Suppressor macrophage (primary cell): ENCODE measurements at places on chromosomes 5 and 9.
A peak's percentile ranks its signal among the peaks of the same experiment; 100 is the strongest.

- no peak for DNase-seq
Observed at GRCh38 chr9:73029346-73029745, 76.5 kb upstream of the ALDH1A1 start.

GRCh38 chr5:74622122-74622521, 18.4 kb downstream of the ENC1 start:
- no peak for DNase-seq

GRCh38 chr5:78610163-78610583, 38.4 kb downstream of the LHFPL2 start:
- no peak for DNase-seq

DNA sequence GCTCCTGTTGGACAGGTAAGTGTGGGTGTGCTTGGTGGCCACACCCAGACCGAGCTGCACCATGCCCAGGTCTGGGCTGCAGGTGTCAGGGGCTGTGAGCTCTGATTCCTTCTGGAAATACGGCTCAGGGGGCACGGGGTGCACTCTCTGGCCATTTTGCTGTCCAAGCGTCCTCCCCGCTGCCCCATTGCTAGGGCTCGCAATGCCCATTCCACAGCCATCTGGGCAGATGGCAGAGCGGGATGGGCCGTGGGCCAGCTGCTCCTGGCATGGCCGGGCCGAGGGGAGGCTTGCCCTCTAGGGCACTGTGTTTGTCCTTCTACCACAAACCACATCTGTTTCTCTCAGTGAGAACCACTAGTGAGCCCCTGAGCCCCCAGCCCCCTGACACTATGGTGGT, 67.9 kb upstream of the RXRA start:
- DNase-seq, result no peak

DNA sequence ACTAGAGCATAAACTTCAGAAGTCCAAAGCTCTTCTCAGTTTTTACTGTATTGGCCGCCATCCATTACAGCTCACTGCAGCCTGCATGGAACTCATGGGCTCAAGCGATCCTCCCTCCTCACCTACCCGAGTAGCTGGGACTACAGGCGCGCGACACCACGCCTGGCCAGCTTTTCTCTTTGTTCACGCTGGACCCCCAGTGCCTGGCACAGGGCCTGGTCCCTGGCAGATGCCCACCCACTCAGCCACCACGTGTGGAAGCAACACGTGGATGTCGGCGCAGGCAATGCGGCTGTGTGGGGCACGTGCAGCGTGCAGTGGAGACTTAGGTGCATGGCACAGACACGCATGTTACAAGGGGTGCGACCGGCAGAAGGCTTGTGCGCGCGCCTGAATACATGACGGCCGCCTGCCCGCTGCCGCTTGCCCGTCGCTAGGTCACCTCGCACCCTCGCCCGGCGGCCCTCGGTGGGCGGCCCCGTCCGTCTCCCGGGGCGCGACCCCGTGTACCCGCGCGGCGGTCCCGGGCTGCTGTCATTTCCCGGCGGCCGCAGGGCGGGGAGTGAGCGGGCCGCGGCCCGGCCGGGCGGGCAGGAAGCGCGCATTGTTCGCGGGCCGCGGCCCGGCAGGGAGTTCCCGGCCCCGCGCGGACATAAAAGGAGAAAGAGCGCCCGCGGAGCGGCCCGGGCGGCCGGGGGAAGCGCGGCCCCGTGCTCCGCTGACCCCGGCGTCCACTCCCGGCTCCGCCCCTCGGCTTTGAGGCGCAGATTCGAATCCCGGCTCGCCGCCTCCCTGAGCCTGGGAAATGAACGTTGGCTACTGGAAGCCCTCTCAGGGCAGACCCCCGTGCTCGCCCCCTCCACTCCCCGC, 24.1 kb upstream of the PTGS1 start:
- peak; percentile 82 for DNase-seq

- DNase-seq, result no peak
Observed at GRCh38 chr5:38925154-38925925, 79.5 kb downstream of the OSMR start.

GRCh38 chr5:172596638-172597231, 44.3 kb upstream of the NEURL1B start:
- DNase-seq, result no peak

DNA sequence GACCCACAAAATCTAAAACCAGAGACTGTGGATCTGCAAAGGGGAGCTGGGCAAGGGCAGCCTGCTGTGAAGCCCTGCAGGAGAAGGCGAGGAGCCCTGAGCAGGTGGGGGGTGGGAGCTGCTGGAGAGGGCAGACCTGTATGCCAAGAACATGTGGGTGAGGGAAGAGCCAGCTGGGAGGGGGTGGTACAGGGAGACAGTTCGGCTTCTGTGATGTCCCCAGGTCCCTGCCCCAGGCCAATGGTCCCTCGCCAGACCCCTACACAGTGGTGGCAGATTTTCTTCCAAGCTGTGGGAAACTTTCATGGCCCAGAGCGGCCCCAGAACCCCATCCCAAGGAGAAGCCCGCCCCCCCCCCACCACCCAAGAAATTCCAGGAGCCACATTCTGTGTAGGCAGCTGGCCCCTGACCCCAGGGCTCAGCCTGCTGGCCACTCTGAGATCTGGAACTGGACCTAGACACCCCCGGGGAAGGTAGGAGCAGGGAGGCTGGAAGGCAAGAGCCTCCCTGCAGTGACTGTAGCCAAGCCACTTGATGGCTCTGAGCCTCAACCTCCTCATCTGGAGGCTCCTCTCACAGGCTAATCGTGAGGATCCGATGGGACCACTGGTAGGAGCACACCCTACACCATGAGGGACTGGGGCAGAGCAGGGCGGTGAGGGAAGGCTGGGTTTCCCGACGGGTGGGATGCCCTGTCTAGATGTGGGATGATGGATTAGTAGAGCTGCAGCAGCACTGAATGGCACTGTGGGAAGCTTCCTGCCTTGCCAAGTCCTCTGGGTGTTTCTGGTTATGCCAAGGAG, 22.6 kb upstream of the CSF1R start:
- DNase-seq, result no peak

GRCh38 chr5:180423598-180423997, 70.5 kb upstream of the GFPT2 start:
- DNase-seq, result no peak

GRCh38 chr5:135439231-135440205, 7.6 kb downstream of the DCANP1 start:
- peak; percentile 49 for DNase-seq

- no peak for DNase-seq
Observed at GRCh38 chr5:1718669-1719068, 81.0 kb downstream of the MRPL36 start.

DNA sequence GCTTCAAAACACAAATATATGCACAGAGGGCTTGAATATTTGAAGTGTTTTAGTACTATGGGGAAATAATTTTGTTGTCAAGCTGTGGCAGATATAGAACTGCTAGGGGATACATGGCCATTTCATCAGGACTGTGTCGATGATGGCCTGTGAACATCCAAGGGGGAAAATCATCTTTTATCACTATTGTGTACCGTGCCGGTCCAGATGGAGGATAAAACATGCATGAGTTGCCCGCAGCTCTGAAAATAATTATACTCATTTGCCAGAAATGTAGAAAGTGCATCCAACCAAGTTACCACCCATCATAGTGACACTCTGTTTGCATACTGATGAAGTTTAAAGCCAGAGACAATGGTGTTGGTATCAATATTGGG, 405.9 kb downstream of the ZSWIM6 start:
- DNase-seq, result no peak

DNA sequence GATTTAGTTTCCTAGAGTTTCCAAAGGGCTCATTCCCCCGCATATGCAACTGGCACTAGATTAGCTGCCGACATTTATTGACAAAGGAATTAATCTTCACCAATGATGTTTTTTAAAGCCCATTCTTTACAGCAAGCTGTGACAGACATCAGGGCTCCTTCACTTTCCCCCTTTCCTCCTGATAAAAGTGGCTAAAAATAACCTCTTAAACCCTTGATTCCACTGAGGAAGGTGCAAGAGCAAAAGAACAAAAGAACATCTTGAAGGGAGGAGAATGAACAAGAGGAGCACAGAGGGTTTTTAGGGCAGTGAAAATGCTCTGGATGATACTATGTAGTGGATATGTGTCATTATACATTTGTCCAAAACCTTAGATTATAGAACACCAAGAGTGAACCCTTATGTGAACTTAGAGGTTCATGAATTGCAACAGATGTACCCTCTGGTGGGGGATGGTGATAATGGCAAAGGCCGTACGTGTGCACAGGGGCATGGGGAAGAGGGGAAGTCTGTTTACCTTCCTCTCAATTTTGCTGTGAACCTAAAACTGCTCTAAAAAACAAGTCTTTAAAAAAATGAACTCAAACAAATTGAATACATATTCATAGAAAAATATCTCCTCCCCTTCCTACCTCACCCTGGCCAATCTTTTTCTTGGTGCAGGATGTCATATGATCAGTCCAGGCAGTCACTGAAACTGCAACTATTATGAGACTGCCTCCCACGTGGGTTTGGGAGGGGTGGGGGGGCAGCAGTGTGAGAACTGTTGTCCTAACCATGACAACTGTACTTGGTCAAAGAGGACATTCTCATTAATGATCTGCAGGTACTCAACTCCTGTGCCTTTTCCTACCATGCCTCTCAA, 83.0 kb downstream of the MARCHF3 start:
- no peak for DNase-seq

DNA sequence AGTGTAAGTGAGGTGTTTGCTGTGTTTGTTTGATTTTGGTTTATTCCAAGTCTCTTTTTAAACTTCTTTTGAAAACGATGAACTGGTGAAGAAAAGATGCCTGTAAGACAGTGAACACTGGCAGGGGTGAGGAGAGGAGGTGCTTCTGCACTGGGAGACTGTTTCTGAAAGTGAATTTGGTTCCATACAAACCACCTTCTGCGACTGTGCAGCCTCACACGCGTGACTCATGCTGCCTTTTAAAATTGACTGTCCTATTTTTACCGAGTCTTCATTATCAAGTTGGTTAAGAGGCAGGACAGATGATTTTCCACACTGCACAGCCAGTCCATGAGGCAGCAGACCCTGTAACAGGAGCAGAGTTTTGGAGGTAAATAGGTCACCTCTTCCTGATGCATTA, 340.6 kb downstream of the MTRR start:
- no peak for DNase-seq

- no peak for DNase-seq
Observed at GRCh38 chr5:80790698-80791097, 135.9 kb upstream of the DHFR start.

GRCh38 chr9:14347406-14348122, 33.6 kb upstream of the NFIB start:
- no peak for DNase-seq

GRCh38 chr9:34553511-34554021, 30.8 kb upstream of the ENHO start:
- DNase-seq, result no peak

DNA sequence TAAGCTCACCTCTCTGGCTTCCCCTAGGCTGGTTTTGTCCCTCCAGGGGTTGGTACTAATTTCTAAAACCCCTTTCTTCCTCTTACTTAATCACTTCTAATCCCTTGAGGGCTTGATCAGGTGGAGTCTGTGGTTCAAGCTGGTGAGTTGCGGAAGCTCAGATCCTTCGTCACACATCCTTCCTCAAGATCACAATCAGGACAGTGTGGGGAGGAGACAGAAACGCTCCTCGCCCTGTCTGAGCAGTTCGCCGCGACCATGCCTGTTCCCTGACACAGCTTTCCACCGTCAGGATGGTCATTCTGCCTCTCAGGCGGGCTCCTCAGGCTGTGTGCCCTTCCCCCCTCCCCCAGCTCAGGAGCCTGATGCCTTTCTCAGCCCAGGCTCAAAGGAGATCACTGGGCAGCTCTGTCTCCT, 24.3 kb downstream of the CPLX2 start:
- DNase-seq, result peak; percentile 26
